ENCODE measurements at places on chromosomes 1 and 21. TPM values are rescaled to one million over a fixed set of nuclear protein-coding genes. Genes with fewer than 3 reads are reported as not detected.

DNA sequence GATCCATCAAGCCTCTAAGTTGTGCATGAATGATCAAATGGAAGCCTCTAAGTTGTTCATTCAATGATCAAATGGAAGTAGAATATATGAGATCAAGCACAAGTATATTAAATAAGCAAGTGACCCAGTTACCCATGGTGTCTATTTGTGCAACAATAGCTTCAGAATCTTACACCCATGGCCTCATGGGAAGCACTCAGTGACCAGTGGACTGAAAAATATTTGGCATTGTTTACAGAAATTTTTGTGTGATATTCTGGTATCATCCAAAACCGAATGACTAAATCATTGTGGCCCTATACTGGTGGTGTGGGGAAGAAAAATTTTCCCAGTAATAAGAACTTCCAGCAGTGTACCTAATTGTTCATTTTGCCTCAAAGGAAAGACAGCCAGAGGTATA lies 46.6 kb downstream of the DUSP10 start:
- no peak overlapping the region for H3K4me3 ChIP-seq
- H3K4me1 ChIP-seq, result no peaks in the 10 kb centered on the region
- H3K36me3 ChIP-seq, result no peaks in the 10 kb centered on the region

GTF2B gene
- total RNA-seq, result 42.4 TPM

RGS1 gene
- total RNA-seq, result 1.8 TPM

DNA sequence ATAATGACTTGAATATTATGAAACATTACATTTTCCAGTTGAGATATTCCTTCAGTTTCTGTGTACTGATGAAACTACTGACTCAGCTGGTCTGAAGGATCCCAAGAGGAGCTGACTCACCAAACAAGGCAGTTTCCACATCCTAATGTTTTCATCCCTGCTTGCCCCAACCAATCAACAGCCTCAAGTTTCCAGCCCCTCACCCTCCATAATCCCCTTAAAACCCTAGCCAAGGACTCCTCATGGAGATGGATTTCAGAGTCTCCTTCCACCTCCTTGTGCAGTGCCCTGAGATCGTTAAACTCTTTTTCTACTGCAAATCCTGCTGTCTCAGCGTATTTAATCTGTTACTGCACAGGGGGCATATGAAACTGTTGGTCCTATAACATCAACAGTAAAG lies 83.1 kb upstream of the HAO2 start:
- no peak overlapping the region for H3K4me3 ChIP-seq
- no peaks in the 10 kb centered on the region for H3K27me3 ChIP-seq
- DNase-seq, result peak; percentile 44
- no peak overlapping the region for H3K27ac ChIP-seq

DNA sequence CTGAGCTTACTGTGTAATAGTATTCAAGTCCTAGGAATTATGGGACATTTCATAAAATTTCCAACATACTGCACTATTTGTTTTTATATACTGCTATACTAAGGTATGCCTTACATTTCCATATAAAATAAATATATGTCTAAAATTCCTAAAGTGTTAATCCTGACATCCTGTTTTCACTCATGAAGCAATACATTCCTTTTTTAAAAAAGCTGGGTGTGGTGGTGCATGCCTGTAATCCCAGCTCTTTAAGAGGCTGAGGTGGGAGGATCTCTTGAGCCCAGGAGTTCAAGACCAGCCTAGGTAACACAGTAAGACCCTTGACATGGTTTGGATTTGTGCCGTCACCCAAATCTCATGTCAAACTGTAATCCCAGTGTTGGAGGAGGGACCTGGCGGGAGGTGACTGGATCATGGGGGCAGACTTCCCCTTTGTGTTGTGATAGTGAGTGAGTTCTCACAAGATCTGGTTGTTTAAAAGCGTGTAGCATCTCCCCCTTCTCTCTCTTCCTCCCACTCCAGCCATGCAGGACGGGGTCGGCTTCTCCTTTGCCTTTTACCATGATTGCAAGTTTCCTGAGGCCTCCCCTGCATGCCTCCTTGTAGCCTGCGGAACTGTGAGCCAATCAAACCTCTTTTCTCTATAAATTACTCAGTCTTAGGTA lies 5.8 kb downstream of the CDC42BPA start:
- no peaks in the 10 kb centered on the region for H3K36me3 ChIP-seq
- H3K27me3 ChIP-seq, result peaks cover under 1% of the 10 kb centered on the region
- H3K4me1 ChIP-seq, result peaks cover 31% of the 10 kb centered on the region
- DNase-seq, result no peak
- H3K4me3 ChIP-seq, result no peak overlapping the region

DNA sequence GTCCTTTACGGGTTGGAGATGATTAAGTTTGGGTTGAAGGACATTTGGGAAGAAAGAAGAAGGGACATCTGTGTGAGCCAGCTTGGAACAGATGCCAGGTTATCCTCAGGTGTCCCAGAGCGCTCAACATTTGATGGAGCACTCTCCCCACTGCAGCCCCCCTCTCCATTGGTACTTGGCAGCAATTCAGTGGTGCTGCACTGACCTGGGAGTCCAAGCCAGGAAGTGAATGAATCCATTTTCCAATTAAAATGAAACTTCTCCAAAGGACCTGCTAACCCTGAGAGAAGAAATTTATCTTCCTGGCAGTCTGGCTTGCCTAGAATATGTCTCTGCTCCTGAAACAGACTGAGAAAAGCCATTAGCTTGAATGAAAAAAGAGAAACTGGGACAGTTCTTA lies 67.1 kb downstream of the FGGY start:
- no peaks in the 10 kb centered on the region for H3K4me1 ChIP-seq
- H3K27me3 ChIP-seq, result no peaks in the 10 kb centered on the region
- H3K4me3 ChIP-seq, result no peak overlapping the region
- H3K27ac ChIP-seq, result no peak overlapping the region
- no peak for DNase-seq

DNA sequence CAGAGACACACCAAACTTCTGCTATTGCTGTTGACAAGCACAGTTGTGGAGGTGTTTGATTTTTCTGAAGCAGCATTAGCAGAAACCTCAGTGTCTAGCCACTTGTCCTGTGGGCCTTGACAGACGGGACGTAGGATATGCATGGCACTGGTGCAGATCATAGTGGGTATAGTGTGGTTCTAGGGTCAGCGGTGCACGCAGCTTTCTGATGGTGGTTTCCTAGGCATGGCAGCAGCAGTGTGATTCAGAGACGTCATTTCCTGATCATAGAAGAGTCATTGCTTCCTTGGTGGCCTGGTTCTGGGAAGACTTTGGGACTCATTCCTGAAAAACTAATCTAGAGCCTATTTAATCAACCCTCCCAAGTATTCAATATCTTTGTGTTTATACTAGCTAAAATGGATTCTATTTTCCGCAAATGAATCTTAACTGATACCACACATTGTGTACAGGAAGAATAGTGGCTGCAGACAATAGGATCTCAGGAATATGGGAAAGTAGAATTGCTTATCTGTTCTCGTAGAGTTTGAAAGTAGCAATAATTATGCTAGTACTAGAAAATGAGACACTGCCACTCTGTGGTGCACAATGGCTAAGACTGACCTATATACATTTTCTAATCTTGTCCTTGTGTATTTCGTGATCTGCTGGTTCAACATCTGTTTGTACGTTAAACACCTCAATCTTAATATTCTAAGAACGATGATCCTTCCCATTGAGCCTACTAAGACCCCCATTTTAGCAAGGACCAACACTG lies 2.8 kb upstream of the USP1 start:
- H3K4me1 ChIP-seq, result peaks cover 25% of the 10 kb centered on the region
- H3K36me3 ChIP-seq, result no peaks in the 10 kb centered on the region
- peak; percentile 43 for DNase-seq
- no peak overlapping the region for H3K4me3 ChIP-seq
- no peak overlapping the region for H3K27ac ChIP-seq

GBP4 gene
- total RNA-seq, result 7.2 TPM

GRCh38 chr21:15433091-15433490 lies 296.7 kb upstream of the USP25 start:
- no peaks in the 10 kb centered on the region for H3K4me1 ChIP-seq
- H3K4me3 ChIP-seq, result no peak overlapping the region
- no peaks in the 10 kb centered on the region for H3K36me3 ChIP-seq

PTTG1IP gene
- 85.7 TPM for total RNA-seq

HFM1 gene
- total RNA-seq, result 0.43 TPM
